Stimulated activated CD4-positive, alpha-beta T cell treated with anti-CD3 and anti-CD28 coated beads, Interleukin-12 subunit alpha, Interleukin-12 subunit beta, amount 100 ng/mL, for 24 hours (primary cell): ENCODE measurements at places on chromosomes 6 and 20.

- no peak for DNase-seq
Observed at GRCh38 chr6:13417431-13417830, 70.0 kb downstream of the GFOD1 start.

DNA sequence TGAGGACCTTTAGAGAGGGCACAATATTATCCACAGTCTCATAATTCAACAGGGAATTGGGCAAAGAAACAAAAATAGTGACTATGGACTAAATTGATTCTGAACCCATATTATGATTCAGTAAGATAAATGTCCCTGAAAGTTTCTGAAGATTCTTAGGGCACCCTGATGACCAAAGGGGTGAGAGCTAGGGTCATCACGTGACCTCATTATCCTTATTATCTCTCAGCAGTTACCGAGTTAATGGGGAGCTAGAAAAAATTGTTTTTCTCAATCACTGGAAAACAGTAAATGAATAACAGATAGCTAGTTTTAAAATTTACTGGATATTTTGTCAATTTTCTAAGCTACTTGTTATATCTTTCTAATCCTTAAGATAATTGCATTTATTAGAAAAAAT lies 639.5 kb downstream of the PRKN start:
- DNase-seq: no peak

DNA sequence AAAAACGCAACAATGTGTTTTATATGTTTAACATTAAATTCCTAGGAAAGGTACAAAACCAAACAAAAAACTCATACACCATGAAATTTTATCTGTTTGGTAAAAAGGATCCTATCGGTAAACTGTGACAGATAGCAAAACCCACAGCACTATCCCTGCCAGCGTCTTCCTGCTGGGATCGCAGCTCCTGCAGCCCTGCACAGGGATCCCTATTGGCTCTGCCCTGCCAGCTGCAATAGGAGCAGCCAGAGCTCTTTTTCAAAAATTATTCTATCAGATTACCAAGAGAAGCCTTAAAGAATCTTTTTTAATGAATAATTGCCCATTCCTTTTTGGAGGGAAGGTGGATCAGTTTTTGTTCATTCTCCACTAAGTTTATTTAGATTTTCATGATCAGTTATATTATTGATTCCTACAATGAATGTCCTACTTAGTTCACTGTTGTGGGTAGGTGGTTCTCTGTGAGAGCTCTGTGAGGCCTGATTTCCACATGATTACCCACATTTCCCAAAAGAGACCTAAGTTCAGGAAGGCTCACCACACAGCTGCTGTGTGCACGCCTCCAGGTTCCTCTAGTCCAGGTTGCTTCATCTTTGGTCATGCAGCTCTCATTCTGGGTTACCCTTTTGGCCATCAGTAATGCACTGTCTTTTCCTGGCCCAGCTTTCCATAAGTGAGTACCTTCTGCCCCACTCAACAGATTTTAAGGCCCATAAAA lies 293.8 kb downstream of the FRK start:
- DNase-seq: no peak

GRCh38 chr6:15709651-15710269 lies 46.9 kb upstream of the DTNBP1 start:
- DNase-seq: no peak

DNA sequence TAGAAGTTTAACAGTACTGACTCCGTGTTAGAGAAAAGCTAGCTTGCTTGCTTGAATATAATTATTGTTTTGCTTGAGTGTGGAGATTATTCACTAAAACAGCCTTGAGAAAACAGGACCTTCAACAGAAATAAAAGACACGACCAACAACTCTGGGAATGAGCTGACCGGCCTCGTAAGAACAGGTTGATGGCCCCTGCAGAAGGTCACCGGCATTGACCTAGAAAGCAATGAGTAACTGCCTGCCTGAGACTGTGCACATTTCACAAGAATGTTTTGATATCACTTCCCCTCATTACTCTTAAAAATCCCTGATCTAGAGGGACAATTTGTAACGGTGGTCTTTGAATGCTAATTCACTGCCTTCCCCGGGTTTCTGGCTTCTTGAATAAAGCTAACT lies 49.4 kb downstream of the SEL1L2 start:
- no peak for DNase-seq

- no peak for DNase-seq
Observed at GRCh38 chr6:92011681-92012245, 1407.6 kb downstream of the EPHA7 start.

- no peak for DNase-seq
Observed at GRCh38 chr6:106856227-106856874, 118.2 kb downstream of the CD24 start.

DNA sequence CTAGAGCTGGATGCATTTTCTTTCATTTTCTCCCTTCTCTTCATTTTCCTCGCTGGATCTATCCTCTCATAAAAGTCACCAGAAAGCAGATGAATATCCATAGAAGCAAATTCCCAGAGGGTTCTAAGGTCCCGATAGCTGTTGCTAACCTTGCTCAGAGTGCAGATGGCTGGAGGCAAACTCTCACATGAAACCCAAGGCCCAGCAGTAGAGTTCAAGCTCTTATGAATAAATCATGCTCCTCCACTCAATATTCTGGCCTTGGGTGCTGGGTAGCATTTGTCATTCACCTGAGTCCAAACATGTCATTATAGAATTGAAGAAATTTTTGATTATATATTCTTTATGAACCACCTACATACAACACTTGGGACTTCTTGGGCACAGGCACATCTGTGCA lies 539.7 kb upstream of the MARCKS start:
- no peak for DNase-seq

DNA sequence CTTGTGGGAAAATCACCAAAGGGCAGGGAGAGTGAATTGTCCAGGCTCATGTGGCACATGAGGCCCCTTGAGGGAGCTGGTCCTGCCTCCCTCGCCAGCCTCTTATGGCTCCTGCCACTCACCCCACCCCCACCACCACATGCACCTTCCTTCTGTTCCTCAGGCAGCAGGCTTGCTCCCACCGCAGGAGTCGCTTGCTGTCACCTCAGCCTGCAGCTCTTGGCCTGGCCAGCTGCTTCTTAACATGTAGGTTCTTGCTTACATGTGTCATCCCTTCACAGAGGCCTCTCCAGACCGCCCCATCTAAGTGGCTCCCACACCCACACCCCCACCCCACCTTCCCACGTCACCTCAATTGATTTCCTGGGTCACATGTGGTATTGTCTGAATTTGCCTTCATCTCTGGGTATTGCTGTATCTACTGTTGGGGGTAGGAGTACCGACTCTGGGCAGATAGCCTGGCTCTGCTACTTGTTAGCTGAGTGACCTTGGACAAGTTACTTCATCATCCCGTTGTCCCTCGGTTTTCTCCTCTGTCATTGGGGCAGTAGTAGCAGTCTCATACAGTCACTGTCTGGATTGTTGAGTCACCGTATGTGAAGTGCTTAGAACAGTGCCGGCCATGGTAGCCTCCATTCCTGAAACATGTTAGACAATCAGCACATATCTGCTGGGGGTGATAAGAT lies 41.7 kb downstream of the SLC9A8 start:
- no peak for DNase-seq

DNA sequence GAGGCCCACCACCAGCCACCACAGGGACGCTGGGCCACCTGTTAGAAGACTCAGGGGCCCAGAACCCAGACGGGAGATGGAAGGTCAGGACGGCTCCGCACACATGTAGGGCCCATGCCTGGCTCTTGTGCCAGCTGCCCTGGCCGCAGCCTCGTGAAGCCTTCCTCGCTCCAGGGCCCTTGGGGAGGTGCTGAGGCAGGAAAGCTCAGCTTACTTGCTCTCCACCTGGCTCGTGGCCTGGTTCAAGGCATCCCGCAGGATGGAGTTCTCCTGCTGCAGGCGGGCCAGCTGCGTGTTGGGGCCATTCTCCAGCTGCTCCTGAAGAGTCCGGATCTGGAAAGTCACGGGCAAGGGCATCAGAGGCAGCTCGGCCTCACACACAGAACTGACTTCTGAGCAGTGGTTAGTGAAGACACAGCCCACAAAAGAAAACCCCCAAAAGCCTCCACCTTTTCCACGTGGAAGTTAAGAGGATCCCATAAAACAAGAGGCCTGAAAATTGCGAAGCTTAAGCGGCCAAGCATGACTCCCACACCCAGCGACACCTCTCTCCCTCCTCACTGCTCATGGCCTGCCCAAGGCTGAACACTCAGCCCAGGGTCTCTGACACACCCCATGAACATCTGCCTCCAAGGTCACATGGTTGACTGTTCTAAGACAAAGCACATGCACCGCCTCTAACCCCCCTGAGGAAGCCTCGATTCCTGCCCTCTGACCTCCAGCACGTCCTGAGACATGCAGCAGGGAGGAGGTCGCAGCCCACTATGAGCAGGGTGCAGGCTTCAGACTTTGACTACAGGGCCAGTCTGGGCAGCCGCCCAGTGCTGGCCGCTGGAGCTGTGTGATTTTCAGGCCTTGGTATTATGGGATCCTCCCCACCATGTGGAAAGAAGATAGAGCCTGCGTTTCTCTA lies 46.5 kb downstream of the RRBP1 start:
- no peak for DNase-seq
